ENCODE measurements at places on chromosomes 4 and X.

DNA sequence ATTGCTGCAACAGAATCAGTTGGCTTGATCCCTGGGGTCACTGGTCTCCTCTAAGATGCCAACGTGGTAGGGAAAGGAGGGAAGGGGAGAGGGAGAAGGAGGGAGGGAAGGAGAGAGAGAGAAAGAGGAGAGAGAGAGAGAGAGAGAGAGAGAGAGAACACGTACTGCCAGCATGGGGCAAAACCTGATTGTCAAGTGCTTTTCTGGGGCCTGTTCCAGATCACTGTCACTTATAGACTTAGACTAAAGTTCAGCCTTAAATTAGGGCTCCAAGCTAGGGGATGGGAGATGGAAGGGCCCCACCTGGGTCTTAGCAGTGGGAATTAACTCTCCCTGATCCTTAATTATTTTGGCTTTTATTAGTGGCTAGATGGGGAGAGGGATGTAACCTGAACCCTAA lies 12.9 kb downstream of the SHROOM4 start:
- no peak for DNase-seq

DNA sequence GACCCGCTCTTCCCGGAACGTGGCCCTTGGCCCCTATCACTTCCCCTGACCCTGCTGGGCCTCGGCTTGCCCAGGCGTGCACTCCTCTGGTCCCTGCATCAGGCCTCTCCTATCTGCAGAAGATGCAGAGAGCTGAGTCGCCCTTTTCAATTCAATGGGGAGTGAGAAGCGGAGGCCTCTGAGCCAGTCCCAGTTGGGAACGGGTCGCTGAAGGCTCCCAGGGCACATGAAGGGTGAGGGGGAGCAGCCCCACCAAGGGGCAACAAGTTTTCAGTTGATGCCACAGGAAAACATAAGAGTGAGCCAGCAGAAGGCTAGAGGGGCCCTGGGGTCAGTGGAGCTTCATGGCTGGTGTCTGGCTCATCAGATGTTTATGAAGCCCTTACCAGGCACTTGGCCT lies 17.1 kb downstream of the PSAPL1 start:
- no peak for DNase-seq

DNA sequence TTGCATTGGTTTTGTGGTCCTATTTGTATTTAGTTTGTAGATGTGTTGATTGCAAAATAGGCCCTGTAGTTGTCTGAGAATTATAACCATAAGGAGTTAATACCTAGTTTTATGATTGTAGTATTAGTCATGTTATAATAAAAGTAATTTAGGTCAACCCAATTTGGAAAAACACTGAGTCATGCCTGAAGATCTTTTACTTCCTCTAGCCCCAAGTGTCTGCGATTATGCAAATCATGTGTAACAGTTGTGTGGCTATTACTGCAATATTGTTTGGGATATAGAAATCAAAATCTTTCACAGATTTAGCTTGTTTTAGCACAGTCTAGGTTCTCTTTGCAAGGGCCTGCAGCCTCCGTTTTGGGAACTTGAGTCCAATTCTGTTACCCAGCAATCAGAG lies 12.6 kb downstream of the SRD5A3 start:
- peak; percentile 62 for DNase-seq

DNA sequence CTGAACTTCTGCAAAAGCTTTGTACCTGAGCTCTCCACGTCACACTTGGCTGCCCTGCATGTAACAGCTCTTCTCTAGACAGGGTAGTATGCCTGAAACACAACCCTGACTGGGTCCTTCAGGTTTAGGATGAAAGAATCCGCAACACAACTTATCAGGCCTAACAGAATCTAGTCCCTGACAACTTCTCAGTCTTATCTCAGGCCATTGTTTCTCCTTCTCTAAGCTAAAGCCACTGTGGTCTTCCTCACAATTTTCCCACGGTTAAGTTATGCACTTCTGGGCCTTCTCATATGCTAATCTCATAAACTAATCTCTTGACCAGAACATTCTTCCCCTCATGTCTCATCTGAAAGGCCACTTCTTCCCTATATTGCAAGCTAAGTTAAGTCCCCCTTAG lies 10.8 kb upstream of the TMPRSS11B start:
- DNase-seq: no peak

- DNase-seq: peak; percentile 98
Measured at GRCh38 chr4:159390648-159391047, 287.8 kb downstream of the RAPGEF2 start.

DNA sequence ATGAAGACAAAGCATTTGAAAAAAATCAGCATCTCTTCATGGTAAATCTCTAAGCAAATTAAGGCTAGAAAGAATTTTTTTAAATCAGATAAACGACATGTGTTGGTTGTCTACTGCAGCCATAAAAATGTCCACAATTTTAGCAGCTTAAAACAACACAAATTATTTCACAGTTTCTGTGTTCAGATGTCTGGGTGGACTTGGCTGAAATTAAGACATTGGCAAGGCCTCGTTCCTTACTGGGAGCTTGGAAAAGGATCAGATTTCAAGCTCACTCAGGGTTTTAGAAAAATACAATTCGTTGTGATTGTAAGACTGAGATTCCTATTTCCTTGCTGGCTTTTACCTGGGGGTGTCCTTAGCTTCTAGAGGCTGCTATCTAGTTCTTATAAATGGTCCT lies 1470.6 kb downstream of the PCDH19 start:
- DNase-seq: no peak

DNA sequence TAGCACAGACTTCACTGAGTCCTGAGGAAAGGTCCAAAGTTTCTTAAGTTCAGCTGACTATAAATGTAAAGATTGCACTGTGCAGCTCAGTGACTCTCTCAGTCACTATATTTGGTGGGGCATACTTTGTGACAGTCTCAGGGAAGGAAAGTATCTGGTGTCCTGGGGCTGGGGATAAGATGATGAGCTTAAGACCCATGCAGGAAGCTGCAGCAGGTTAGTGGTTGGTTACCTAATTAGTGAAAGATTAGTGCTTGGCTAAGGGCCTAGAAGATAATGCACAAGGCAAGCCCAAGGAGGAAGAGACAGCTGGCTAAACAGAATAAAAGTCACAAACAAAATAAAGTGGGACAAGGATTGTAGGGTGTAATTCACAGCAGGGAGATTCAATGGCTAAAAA lies 25.4 kb upstream of the SLITRK4 start:
- DNase-seq: no peak

- no peak for DNase-seq
Measured at GRCh38 chrX:14865201-14865600, 7.7 kb downstream of the FANCB start.

- no peak for DNase-seq
Measured at GRCh38 chr4:55840956-55841355, 12.5 kb upstream of the EXOC1 start.
